ENCODE measurements at places on chromosomes 3 and 15. TPM values are rescaled to one million over a fixed set of nuclear protein-coding genes. Genes with fewer than 3 reads are reported as not detected.
A peak's percentile ranks its signal among the peaks of the same experiment; 100 is the strongest.

Gene LTF
- total RNA-seq: 0.14 TPM

Gene CEMIP
- 0.57 TPM for total RNA-seq

Gene P2RY13
- not detected for total RNA-seq

Gene FAM174B
- total RNA-seq: 22.1 TPM

DNA sequence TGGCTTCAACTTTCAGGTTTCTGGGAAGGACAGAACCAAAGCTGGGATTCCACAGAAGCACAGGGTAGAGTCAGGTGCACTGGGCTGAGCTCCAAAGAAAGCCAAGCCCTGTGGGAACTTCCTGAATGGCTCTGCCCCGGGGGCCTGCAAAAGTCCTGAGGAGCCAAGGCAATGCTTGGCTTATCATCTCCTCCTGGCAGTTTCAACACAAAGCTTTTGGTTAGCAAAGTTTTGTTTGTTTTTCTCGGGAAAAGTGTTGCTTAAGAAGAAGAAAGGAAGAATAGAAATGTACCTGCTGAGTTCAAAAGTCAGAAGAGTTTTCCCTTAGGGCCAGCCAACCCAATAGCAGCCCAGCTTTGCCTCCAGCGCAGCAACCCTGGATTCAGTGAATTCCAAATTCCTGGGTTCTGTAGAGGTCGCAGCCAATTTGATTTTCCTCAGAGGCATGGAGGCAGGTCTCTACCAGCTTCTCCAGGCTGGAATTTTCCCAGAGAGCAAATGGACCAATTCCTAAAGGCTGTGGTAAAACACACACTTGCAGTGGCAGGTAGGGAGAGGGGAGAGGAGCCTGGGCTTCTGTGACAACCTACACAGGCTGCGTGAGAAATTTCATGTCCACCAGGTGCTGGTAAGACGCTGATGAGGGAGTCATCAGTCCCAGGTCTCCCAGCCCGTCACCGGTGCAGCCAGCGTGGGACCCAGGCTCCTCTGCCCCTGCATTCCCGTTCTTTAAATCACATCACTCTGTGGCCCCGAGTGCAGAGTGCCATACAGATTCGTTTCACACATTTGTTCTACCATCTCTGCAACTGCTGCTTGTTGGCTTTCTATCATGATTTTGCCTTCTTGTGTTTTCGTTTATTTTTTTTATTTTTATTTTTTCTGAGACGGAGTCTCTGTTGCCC lies 54.3 kb upstream of the SNRPA1 start:
- DNase-seq: no peak

GRCh38 chr3:123448536-123449101 lies at the start of gene ADCY5:
Gene ADCY5, minus strand, starts transcription at chr3:123449090. Its CDS starts 545 bp downstream, at chr3:123448545.
- peak; percentile 52 for DNase-seq

DNA sequence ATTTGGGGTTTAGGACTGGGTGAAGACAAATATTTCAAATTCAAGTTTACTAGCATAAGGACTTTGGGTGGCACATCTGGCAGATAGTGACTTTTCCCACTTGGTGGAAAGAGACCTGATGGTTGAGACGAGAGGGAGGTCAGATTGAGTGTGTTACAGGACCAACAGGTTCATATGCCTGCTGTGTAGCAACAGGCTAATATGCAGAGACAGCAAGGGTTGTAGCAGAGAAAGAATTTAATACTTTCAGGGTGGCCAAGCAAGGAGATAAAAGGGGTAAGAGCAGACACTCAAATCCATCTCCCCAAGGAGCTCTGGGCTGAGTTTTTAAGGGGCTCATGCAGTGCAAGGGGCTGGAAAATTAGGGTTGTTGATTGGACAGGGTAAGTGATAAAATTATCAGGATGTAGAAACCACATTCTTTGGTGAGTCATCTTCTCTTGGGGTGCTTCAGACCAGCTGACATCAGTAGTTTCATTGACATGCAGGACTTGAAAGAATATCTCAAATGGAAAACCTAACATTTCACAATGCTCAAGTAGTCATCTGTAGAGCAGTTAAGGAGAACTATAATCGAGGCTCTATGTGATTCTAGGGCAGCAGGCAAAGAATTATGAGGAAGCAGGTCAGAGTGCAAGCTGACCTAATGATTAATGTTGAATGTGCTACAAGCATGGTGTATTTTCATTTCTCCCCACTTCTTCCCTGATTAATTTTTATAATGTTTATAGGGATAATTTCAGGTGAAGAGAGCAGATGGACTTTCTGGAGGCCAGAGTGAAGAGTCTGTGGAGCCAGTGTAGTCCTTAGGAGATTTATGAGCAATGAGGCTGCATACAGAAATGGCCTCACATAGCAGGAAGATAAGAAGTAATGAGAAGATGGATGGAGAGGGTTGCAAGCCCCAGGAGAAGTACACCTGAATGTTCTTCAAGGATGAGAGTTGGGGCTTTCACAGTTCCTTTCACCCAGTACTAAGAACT lies 13.7 kb downstream of the FOXB1 start:
- no peak for DNase-seq

DNA sequence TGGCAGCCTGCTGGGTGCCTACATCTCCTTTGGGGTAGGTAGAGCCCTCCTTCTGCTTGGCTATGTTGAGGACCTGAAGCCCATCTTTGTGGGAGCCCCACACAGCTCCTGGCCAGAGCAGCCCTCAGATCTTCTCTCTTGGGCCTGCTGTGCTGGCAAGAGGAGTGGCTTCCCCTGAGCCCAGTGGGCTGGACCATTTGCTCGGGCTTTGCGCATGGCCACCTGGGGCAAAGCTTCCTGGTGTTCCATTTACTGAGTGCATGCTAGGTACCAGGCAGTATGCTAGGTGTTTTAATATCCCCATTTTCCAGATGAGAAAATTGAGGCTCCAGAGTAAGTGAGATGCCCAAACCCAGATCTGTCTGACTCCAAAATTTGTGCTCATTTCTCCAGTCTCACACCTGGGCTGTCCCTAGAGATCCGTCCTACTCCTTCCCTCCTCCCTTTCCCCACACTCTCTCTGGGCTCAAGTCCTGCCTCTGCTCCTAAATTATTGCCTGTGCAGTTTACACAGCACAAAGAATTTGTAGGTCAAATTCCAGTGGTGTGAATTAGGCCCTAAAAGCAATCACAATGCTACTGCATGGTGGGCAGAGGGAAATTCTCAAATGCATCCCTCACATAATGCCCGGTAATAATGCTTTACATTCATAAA lies 39.7 kb downstream of the SLC28A1 start:
- no peak for DNase-seq

GRCh38 chr15:74173380-74174218 lies at the start of gene ISLR:
Gene ISLR, plus strand, starts transcription at chr15:74173710. Its CDS starts 1,149 bp downstream, at chr15:74174859.
- peak; percentile 19 for DNase-seq

GRCh38 chr3:119924111-119925094 lies 142.5 kb downstream of the NR1I2 start:
- no peak for DNase-seq

DNA sequence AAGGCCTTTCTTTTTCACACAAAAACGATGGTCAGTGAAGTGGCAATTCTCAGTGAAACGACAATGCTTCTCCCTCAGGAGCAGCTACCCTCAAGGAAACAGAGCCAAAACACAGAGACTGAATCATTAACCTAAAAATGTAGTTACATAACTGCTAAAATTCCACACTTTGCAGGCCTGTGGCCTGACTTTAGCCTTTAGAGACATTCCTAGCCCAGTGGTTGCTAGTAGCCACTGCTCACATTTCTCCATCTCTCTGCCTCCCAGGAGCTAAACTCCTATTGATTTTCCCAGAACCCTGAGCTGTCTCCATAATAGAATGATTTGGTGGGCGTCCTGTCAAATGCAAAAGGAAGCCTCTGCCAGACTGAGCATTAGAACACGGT lies 630.1 kb upstream of the KCNMB2 start:
- no peak for DNase-seq

DNA sequence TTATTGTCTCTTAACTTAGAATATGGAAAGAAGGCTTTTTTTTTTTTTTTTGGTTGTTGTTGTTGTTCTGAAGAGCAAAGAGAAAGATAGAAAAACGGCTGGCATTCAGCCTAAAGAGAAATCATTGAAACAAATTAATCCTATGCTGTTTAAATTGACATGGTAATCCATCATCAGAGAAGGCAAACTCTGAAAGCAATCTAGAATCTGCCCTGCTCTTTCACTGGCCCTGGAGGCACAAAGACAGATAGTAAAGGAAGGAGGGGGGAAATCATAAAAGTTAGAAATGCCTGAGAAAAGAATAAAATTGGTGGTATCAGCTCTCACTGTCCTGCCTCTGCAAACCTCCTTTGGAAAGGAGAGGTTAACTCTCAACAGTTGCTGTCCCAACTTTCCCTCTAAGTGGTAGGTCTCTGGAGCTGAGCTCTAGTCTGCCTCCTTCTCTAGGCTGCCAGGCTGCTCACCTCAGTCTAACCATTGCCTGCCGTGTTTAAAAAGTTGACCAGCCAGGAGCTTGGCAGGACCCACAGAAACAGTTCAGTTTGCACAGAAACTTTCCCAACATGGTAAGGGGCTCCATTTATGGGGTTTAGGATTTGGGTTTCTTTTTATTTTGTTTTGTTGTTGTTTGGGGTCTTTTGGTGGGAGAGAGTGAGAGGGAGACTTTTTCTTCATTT lies 13.4 kb upstream of the NR2F2 start:
- DNase-seq: no peak

DNA sequence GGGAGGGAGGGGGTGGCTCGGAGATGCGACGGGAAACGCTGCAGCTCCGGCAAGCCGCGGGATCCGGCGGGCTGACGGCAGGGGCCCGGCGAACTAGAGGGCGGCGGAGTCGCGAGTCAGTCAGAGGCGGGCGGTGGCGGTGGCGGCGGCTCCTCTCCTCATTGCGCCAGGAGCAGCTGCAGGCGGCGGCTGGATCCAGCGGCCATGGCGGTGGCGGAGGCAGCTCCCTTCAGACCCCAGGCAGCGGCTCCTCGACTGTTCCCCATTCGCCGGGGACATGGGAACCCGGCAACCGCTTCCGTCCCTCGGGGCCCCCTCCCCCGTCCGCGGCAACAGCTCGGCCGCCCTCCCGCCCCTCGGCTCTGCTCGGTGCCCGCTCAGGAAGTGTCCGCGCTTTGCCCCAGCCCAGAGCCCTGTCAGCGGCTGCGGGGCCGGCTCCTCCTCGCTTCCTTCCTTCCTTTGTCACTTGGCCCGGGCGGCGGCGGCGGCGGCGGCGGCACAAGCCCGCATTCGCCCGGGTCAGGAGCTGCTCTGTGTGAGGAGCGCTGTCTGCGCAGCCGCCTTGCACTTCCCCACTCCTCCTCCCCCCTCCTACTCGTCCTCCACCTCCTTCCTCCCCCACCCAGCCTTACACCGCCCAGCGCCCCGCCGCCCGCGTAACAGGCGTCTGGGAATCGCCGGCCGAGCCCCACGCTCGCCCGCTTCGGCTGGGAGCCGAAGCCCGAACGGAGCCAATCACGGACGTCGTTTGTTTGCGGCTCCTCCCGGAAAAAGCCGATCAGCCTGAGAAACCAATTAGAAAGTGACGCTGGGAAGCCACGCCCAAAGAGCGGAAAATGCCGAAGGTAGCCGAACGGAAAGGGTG lies at the start of gene GSK3B:
GSK3B (minus strand) TSS at position 537 of the 865 bp plus-strand sequence. CDS start 1,013 bp downstream, outside the sequence.
- peak; percentile 78 for DNase-seq

GRCh38 chr3:126309861-126310655 lies 47.1 kb downstream of the KLF15 start:
- no peak for DNase-seq

- no peak for DNase-seq
These were observed 598.2 kb downstream of the NAALADL2 start for GRCh38 chr3:175457301-175457700.

GRCh38 chr3:72641684-72642083 lies 206.6 kb downstream of the SHQ1 start:
- no peak for DNase-seq

All from WTC11 (cell line).